ENCODE measurements at places on chromosomes 6 and 20. TPM values are rescaled to one million over a fixed set of nuclear protein-coding genes. Genes with fewer than 3 reads are reported as not detected.

DNA sequence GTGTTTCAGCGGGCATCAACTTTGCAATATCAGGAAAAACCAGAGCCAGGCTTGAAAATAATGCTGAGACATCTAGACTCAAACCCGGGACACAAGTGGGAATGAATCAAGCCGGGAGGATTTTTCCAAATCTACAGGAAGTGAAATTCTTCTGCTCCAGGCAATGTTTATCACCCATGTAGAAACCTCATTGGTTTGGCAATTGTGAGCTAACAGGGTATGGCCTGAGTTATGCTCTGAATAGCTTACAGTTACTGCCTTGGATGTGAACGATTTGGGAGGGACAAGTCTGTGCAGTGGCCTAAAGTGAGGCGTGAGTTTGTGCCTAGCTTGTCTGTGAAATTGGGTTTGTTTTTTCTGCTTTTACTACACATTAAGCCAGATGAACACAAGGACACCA lies 87.4 kb downstream of the PCSK2 start:
- DNase-seq, result no peak
- H3K27me3 ChIP-seq, result no peaks in the 10 kb centered on the region
- H3K4me1 ChIP-seq, result peaks cover 49% of the 10 kb centered on the region
- H3K4me3 ChIP-seq, result no peak overlapping the region

GRCh38 chr6:143039548-143039947 lies 21.1 kb upstream of the AIG1 start:
- no peak overlapping the region for H3K27ac ChIP-seq
- H3K27me3 ChIP-seq, result no peaks in the 10 kb centered on the region
- H3K4me1 ChIP-seq, result no peaks in the 10 kb centered on the region
- DNase-seq, result no peak
- H3K4me3 ChIP-seq, result no peak overlapping the region
- H3K36me3 ChIP-seq, result no peaks in the 10 kb centered on the region

DNA sequence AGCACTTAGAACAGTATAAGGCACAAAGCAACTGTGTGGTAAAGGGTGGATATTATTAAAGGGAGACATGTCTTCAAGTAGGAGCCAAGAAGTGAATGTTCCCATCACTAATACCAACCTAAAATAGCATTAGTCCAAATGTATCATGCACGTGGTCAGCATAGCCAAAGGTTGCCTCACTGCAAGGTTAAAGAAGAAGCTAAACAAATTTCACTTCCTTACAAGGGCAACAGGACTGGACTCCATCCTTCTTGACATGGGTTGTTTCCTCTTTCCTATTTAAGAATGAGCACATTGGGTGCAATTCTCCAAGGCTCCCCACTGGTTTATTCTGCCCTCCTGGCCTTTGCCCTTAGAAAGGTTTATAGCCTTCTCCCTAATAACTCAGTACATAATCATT lies 186.7 kb downstream of the PHACTR1 start:
- DNase-seq, result no peak
- peaks cover under 1% of the 10 kb centered on the region for H3K27me3 ChIP-seq
- H3K4me1 ChIP-seq, result peaks cover 2% of the 10 kb centered on the region
- peaks cover 4% of the 10 kb centered on the region for H3K36me3 ChIP-seq
- no peak overlapping the region for H3K4me3 ChIP-seq

- no peak overlapping the region for H3K4me3 ChIP-seq
- no peaks in the 10 kb centered on the region for H3K36me3 ChIP-seq
Observed at GRCh38 chr6:126361832-126362440, 22.0 kb downstream of the CENPW start.

DNA sequence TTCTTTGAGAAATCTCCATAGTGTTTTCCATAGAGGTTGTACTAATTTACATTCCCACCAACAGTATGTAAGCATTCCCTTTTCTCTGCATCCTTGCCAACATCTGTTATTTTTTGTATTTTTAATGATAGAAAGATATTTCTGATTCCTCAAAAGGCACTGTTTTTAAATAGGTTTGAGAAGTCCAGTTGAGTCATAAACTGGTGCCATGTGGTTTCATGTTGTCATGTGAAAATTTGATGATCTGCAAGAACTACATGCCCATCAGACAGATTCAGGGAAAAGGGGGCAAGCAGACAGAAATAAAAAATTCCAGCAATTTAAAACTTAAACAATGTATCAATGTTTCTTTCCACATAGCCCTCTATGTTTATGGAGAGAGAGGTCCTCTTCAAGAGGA lies 227.5 kb downstream of the KCNQ5 start:
- no peaks in the 10 kb centered on the region for H3K27me3 ChIP-seq
- no peaks in the 10 kb centered on the region for H3K36me3 ChIP-seq
- no peak overlapping the region for H3K27ac ChIP-seq
- no peaks in the 10 kb centered on the region for H3K4me1 ChIP-seq
- H3K4me3 ChIP-seq, result no peak overlapping the region

DNA sequence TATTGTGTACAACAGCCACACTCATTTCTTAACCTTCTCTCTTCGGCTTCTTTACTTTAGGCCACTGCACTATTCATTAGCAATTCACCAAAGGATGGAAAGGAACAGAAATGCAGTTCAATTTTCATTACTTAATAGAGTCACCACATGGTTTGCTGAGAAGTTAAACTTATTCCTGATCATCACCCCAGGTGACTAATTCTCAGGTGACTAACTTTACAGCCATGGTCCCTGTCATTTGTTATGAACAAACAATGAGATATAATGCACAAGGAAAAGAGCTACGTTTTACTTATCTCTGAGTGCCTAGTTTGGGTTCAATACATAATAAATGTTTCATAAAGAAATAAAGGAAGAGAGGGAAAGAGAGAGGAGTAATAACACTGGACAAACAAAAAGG lies 45.8 kb upstream of the DST start:
- no peak overlapping the region for H3K27ac ChIP-seq
- H3K4me1 ChIP-seq, result peaks cover 19% of the 10 kb centered on the region
- no peaks in the 10 kb centered on the region for H3K36me3 ChIP-seq
- H3K4me3 ChIP-seq, result no peak overlapping the region
- DNase-seq, result no peak

- no peak for DNase-seq
- no peaks in the 10 kb centered on the region for H3K27me3 ChIP-seq
- H3K4me1 ChIP-seq, result no peaks in the 10 kb centered on the region
- H3K4me3 ChIP-seq, result no peak overlapping the region
- no peaks in the 10 kb centered on the region for H3K36me3 ChIP-seq
- no peak overlapping the region for H3K27ac ChIP-seq
Observed at GRCh38 chr6:106381223-106381622, 20.7 kb downstream of the CRYBG1 start.

GRCh38 chr6:31614684-31615578 lies at the start of gene AIF1:
TSS of gene AIF1 (plus strand) at chr6:31615234. CDS start at chr6:31615330, 96 bp downstream.
- H3K36me3 ChIP-seq, result no peaks in the 10 kb centered on the region
- peaks cover 5% of the 10 kb centered on the region for H3K4me1 ChIP-seq
- no peaks in the 10 kb centered on the region for H3K27me3 ChIP-seq
- peak within 1 kb of the TSS; percentile 59 for H3K27ac ChIP-seq

DNA sequence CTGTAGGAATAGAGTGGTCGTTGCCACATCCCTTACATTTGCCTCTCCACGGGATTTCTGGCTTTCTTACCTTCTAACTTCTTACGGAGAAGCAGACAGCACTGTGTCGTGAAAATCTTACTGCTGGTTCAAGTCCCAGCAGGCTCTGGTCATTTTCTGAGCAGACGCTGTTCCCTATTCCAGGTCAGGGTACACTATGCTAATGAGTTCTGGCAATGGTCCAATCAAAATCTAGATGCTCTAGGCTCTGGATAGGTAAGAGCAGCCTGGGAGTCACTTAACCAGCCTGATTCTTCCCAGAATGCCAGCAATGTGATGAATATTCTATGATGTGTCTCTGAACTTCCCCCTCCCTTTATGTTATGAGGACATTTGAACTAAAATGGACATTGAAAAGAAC lies at the start of gene GCM1:
Gene GCM1, minus strand, starts transcription at position 158 of the 400 bp plus-strand sequence. CDS start 3,209 bp downstream, outside the sequence.
- H3K4me1 ChIP-seq, result no peaks in the 10 kb centered on the region
- H3K27ac ChIP-seq, result no peak within 1 kb of the TSS
- no peak within 1 kb of the TSS for H3K4me3 ChIP-seq
- no peaks in the 10 kb centered on the region for H3K27me3 ChIP-seq
- no peak for DNase-seq
- no peaks in the 10 kb centered on the region for H3K36me3 ChIP-seq

DNA sequence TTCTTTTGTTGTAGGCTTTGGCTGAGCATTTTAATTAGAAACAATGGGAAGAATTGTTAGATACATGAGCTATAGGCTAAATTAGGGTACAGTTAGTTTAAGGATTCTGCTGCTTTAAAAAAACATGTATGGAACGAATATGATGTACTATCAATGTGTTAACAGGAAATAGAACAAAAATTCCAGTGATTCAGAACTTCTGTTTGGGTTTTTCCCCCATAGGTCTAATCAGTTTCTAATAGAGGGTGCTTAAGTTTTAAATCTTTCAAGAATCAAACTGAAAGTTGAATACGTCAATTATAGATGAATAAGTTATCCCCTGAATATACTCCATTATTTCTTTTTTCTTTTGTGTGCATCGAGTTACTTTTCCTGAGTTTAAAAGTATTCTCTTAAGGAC lies 1.9 kb downstream of the TAB2 start:
- no peak for DNase-seq
- peak overlapping the region; percentile 87 for H3K4me3 ChIP-seq
- no peak overlapping the region for H3K27ac ChIP-seq
- H3K4me1 ChIP-seq, result peaks cover 21% of the 10 kb centered on the region

DNA sequence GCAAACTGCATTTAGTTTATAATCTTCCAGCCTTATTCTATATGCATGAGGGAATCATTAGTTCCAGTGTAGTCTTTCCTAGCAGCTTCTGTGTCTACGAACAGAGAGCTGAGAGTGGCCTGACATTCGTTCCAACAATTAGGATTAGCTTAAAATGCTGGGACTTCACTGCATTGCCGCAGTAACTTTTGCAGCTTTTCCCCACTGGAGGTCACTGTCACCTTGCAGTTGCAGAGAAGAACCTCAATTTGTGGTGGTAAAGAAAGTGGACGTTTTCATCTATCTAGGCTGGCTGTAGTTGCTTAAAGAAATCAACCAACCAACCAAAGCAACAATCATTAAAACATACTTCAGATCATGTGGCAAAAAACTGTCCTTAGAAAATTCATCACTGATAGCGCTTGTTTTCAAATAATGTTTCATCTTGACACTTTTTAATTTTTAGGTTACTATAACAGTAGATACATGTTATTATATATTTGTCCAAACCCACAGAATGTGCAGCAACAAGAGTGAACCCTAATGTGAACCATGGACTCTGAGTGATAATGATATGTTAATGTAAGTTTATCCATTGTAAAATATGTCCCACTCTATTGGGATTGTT lies 12.2 kb downstream of the MYLK4 start:
- H3K27ac ChIP-seq, result no peak overlapping the region
- H3K4me1 ChIP-seq, result peaks cover 7% of the 10 kb centered on the region
- peak; percentile 65 for DNase-seq
- no peak overlapping the region for H3K4me3 ChIP-seq
- peaks cover 4% of the 10 kb centered on the region for H3K27me3 ChIP-seq

DNA sequence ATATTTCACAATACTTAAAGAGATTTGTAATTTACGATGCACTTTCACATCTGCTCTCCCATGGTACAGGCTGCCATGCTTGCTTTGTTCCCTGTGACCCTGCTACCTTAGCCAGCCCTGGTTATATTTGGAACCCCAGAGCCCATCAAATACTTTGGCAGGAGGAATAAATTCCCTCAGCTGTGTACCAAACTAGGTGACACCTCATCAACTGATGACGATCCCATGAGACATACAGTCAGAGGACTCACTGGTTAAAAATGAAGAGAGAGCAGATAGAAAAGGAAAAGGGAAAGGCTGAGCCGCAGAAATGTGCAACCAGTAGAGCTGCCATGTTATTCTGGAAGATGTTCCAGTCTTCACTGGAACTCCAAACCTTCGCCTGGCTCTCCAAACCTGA lies 120.0 kb downstream of the SIM1 start:
- no peaks in the 10 kb centered on the region for H3K36me3 ChIP-seq
- H3K27ac ChIP-seq, result no peak overlapping the region
- H3K4me3 ChIP-seq, result no peak overlapping the region
- no peak for DNase-seq
- H3K4me1 ChIP-seq, result peaks cover 28% of the 10 kb centered on the region
- H3K27me3 ChIP-seq, result no peaks in the 10 kb centered on the region

DNA sequence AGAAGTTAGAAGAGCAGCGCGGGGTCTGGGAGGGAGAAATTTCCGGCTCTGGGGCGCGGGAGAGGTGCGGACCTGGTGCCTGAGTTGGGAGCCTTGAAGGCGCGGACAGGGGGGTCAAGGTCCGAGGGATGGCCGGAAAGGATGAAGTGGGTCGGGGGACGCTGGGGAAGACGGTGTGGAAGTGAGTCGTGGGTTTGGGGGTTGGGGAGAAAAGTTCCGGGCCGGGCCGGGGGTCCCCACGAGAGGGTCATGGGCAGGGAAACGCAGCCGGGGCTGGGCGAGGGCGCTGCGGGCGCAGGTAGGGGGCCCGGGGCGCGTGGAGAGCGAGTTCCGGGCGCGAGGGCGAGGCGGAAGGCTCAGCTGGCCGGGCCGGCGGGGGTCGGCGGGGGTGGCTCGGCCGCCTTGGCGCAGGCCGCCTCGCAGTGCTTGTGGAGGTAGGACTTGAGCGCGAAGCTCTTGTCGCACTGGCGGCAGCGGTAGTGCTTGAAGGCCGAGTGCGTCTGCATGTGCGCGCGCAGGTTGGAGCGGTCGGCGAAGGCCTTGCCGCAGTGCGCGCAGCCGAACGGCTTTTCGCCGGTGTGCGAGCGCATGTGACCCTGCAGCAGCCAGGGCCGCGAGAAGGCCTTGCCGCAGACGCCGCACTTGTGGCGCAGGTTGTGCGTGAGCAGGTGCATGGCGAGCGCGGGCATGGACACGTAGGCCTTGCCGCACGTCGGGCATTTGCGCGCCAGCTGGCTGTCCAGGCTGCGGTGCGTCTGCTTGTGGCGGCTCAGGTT lies 10.5 kb upstream of the SRXN1 start:
- peak overlapping the region; percentile 40 for H3K4me3 ChIP-seq
- peaks cover 17% of the 10 kb centered on the region for H3K4me1 ChIP-seq
- peaks cover 20% of the 10 kb centered on the region for H3K27me3 ChIP-seq
- DNase-seq, result peak; percentile 77
- no peak overlapping the region for H3K27ac ChIP-seq
- peaks cover 6% of the 10 kb centered on the region for H3K36me3 ChIP-seq

- H3K36me3 ChIP-seq, result peaks cover 9% of the 10 kb centered on the region
- no peak overlapping the region for H3K27ac ChIP-seq
- no peak for DNase-seq
- no peak overlapping the region for H3K4me3 ChIP-seq
- H3K4me1 ChIP-seq, result peaks cover 4% of the 10 kb centered on the region
Observed at GRCh38 chr20:48155268-48155667, 370.0 kb upstream of the SULF2 start.

GRCh38 chr6:41634657-41635056 lies 3.6 kb upstream of the MDFI start:
- no peak for DNase-seq
- H3K4me3 ChIP-seq, result no peak overlapping the region
- peaks cover 31% of the 10 kb centered on the region for H3K27me3 ChIP-seq
- H3K27ac ChIP-seq, result no peak overlapping the region
- H3K4me1 ChIP-seq, result peaks cover 14% of the 10 kb centered on the region

DNA sequence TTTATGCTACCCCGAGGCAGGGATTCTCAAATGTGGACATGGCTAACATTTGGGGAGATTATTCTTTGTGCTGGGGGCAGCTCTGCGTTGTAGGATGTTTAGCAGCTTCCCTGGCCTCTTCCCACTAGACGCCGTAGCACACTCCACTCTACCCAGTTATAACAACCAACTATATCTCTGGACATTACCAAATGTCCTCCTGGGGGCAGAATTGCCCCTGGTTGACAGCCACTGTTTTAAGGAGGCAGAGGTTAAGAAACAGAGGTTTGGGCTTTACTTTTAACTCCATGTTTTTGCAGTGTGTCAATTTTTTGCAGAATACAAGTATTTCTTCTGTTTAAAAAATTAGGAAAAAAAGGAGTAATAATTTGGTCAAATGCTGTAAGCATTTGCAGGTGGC lies 56.2 kb upstream of the BMP6 start:
- no peak for DNase-seq
- H3K4me3 ChIP-seq, result no peak overlapping the region
- peaks cover 3% of the 10 kb centered on the region for H3K4me1 ChIP-seq
- H3K36me3 ChIP-seq, result no peaks in the 10 kb centered on the region

WASF1 gene
- total RNA-seq, result 92.7 TPM

ADAT2 gene
- 5.6 TPM for total RNA-seq

MYH7B gene
- total RNA-seq, result 1.5 TPM

MC3R gene
- not detected for total RNA-seq

All from glutamatergic neuron (in vitro differentiated cells).